ENCODE measurements at places on chromosomes 6 and 20. TPM values are rescaled to one million over a fixed set of nuclear protein-coding genes. Genes with fewer than 3 reads are reported as not detected.

- no peak for DNase-seq
These were observed 85.4 kb downstream of the CD40 start for GRCh38 chr20:46203510-46203837.

RGL2 gene
- 35.4 TPM for total RNA-seq

- DNase-seq, result no peak
These were observed 197.2 kb upstream of the THEMIS start for GRCh38 chr6:128098000-128098581.

SLC35A1 gene
- total RNA-seq, result 38.0 TPM

GRCh38 chr20:50691573-50692551 is 520 bp upstream of the RIPOR3 start:
- DNase-seq, result peak; percentile 58

- DNase-seq, result no peak
These were observed 8.7 kb downstream of the DNAAF9 start for GRCh38 chr20:3398681-3399252.

SIRT5 gene
- 16.2 TPM for total RNA-seq

HLA-DQA2 gene
- not detected for total RNA-seq

OR2J3 gene
- total RNA-seq, result not detected

OPRM1 gene
- total RNA-seq, result not detected

GRCh38 chr6:78770765-78771164 is 96.6 kb upstream of the IRAK1BP1 start:
- DNase-seq, result no peak

DNA sequence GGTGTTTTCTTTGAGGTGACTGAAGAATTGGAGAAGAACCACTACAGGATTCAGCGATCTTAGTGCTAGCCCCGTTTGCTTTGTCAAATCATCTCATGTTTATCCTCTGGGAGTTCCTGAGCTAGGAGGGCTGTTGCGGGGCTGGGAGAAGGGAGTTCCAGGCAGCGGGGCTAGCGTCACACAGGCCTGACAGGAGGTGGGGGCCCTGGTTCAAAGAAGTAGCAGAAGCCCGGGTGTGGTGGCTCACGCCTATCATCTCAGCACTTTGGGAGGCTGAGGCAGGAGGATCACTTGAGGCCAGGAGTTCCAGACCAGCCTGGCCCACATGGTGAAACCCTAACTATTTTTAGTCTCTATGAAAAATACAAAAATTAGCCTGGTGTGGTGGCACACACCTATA is 33.2 kb upstream of the SULF2 start:
- no peak for DNase-seq

C20orf96 gene
- total RNA-seq, result 2.8 TPM

- DNase-seq, result no peak
These were observed 34.3 kb upstream of the QKI start for GRCh38 chr6:163380216-163380615.

GRCh38 chr6:119562168-119562567 is 212.6 kb upstream of the MAN1A1 start:
- DNase-seq, result no peak

TMC2 gene
- not detected for total RNA-seq

EBF4 gene
- total RNA-seq, result 19.0 TPM

DNA sequence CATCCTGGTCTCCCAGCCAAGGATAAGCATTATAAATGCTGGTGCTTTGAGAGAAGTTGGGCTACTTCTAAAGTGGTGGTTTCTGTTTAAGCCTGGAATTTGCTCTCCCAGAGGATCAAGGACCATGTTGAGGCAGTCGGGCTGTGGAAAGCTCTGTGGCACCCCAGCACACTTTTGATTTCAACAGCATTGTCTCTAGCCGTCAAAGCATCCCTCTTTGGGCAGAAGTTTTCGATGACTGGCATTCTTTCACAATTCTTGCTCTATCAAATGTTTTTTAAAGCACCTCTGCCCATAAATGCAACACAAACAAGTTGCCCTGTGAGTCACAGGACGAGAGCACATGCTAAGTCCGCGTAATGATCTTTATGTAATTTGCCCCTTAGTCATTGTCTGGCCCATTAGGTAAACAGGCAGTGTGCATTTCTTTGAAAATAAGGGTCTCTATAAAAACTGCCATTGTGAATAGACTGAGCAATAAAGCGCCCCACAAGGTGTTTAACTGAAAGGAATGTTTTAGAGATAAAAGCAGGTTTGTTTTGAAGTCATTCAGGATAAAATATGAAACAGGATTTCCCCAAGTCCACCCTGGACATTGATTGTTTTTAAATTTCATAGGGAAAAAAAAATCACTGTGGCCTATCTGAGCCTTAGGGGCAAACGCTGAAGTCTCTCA is 44.7 kb upstream of the FOXQ1 start:
- DNase-seq, result no peak

DNA sequence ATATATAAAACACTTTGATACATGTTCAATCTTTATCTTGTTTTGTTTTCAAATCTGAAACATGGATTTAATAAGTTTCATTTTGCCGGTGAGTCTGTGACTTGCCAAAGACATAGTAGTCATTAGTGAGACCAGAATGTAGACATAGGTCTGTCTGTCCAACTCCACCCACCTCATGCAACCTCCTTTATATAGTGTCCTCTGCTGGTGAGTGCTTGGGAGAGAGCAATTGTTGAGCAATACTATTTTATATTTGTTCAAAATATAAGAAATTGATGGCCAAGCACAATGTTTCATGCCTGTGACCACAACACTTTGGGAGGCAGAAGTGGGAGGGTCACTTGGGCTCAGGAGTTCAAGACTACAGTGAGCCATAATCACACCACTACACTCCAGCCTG is 10.8 kb upstream of the LY86 start:
- no peak for DNase-seq

SYNDIG1 gene
- 0.51 TPM for total RNA-seq

- DNase-seq, result no peak
These were observed 519.1 kb upstream of the AGPAT4 start for GRCh38 chr6:161792851-161793493.

GRCh38 chr20:13024596-13024995 is 15.8 kb downstream of the SPTLC3 start:
- DNase-seq, result no peak

DEFB121 gene
- not detected for total RNA-seq

DDR1 gene
- total RNA-seq, result 74.1 TPM

PERP gene
- total RNA-seq, result 18.4 TPM

- DNase-seq, result no peak
These were observed 10.5 kb downstream of the ENTPD6 start for GRCh38 chr20:25206063-25206403.

GRCh38 chr6:43077981-43078511 is 1.9 kb downstream of the PTK7 start:
- peak; percentile 58 for DNase-seq

DNA sequence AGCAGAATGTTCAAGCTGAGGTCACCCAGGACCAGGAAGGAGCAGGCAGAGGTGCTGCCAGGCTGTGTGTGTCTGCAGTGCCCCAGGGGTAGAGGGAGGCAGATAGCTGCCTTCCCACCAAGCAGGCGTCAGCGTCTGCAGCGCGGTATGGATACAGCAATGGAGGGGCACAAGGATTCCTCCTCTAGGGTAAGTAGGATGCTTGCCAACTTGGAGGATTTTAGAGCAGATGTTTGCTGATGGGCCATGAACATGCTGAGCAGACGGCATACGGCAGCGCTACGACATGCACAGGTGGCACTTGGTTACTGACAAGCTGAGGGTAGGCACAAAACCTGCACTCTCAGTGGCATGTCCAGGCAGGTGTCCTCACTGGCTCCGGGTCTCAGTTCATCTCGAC is 48.1 kb downstream of the PSMG4 start:
- DNase-seq, result peak; percentile 6

DNA sequence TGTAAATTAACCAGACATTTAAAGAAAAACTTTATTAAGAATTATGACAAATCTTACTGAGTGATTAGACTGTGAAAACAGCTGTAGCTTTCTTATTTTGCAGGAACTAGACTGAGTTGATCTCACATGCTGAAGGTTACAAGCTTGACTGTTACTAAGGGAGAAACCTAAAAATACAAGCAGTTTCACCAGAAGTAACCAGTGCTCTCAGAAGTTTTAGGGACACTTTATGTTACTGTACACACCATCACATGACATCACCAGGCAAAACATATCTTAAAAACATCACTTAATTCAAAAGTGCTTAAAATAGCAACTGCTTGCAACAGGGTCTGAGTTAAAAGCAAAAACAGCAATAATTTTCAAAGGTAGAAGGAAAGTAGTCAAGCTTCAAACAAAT is 5.4 kb downstream of the FBXO30 start:
- no peak for DNase-seq

DNA sequence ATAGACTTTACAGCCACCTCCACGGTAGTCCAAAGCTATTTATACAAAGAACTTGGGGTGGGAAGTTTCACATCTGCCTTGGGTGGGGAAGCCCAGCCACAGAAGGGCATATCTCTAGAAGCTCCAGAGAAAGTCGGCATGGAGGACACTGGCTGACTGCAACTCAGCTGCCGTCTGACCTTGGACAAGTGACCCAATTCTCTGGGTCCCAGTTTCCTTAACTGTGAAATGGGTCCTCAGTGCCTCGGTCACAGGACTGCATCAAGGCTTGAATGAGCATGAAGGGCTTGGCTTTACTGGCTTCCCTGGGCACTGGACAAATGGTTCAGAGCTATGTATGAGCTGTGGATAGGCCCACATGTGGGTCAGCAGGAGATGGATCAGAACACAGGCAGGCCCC is 58.6 kb downstream of the NOL4L start:
- no peak for DNase-seq

ZC2HC1B gene
- total RNA-seq, result 0.35 TPM

DNA sequence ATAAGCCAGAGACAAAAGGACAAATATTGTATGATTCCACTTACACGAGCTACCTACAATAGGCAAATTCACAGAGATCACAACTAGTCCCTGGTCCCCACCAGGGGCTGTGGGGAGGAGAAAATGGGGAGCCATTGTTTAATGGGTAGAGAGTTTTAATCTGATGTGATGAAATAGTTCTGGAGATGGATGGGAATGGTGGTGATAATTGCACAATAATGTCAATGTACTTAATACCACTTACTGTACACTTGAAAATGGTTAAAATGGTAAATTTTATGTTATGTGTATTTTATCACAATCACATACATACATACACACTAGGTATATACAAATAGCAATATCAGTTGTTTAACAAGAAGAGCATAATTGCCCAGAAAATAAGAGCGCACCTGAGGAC is 24.3 kb upstream of the GSTA3 start:
- DNase-seq, result no peak
